ENCODE measurements at places on chromosomes 5 and 9.

GRCh38 chr5:35921930-35922329 is 16.5 kb downstream of the CAPSL start:
- DNase-seq, result no peak

DNA sequence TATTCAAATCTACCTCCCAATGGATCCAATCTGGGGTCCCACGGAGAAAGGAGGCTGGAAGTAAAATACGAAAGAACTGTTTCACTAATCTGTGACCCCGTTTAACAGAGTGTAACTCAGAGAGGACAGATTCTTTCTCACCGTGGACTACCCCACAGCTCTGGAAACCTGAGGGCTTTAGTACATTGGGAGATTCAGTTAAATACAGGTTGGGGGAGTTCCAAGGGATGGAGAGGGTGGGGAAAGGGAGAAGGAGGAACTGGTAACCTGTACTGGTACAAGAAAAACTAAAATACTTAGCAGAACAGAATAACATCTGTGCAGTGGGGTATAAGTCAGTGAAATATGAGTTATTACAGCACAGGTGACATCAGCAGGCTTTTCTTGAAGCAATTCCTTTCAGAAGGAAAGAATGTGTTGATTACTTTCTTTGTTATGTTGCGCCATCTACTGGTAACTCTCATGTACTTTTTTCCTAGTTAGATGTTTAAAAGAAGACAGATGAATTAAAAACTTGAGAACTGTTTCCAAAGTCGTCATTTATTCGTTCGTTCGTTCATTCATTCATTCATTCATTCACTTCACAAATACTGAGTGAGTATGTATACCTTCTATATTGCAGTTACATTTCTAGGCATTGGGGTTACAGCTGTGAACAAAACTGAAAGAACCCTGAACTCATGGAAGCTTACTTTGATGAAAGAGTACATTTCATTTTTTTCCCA is 30.0 kb upstream of the STOM start:
- DNase-seq, result peak; percentile 25

- no peak for DNase-seq
These were observed 31.6 kb downstream of the PTGS1 start for GRCh38 chr9:122402403-122402871.

DNA sequence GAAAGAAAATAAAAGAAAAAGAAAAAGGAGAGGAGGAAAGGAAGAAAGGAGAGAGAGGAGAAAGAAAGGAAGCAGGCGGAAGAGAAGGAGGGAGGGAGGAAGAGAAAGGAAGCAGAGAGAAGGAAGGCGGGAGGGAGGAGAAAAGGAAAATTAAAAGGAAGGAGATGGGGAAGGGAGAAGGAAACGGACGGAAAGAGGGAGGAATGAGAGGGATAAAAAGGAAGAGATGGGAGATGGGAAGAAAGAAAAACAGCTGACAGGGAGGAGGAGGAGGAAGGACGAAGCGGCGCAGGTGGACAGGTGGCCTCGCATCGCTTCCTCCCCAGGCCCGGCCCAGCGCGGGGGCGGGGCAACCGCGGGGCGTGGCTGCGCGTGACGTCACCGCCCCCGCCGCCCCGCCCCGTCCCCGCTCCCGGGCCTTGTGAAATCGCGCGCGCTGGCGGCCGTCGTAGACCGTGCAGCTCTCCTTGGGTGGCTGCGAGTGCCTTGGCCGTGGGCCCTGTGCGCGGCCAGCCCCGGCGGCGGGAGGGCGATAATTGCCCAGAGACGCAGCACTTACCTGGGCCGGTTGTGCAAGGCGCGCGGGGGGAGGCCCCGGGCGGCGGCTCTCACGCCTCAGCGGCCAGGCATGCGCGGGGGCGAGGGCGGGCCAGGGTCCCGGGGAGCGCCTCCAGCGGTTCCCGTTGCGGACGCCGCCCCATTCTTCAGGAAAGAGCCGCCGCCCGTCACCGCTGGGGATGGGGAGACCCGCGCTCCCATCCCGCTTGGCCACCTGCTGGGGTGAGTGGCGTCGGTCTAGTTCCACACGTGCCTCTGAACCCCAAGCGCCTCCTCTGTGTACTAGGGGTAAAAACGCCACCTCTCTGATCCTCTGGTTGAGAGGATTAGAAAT is 49.6 kb upstream of the FOXE1 start:
- DNase-seq, result peak; percentile 52

GRCh38 chr9:111944241-111944866 is 47.7 kb downstream of the UGCG start:
- DNase-seq, result no peak

DNA sequence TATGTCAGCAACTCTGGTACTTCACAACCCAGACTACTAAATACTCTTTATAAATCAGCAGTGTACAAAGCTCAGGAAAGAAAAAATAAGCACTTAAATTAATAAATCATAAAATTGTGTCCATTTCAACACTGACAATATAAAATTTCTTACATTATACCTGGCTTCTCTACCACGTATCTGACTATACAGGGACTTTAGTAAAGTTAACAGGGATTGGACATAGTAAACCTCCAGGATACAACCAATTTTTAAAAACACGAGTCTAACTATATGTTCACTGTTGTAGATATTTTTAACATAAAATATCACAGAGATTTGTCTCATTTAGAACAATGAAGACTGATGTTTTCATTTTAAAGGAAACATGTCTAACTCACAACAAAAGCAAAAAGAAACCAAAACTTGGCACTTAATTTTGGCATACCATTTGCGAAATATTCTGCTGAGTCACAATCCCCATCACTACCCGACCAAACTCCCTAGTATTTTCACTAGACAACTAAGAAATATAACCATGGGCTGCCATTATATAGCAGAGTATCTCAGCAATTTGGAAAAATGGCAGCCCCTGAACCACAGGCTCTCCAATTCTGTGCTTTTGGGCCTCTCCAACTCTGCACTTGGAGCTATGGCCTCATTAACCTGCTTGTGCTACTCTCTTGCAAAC is 14.4 kb downstream of the FAM169A start:
- no peak for DNase-seq

- no peak for DNase-seq
These were observed 16.1 kb downstream of the SLC45A2 start for GRCh38 chr5:33968211-33969005.

- no peak for DNase-seq
These were observed 835.6 kb upstream of the GRAMD2B start for GRCh38 chr5:125587631-125588030.

GRCh38 chr9:94632737-94633136 is 6.6 kb downstream of the FBP1 start:
- no peak for DNase-seq

DNA sequence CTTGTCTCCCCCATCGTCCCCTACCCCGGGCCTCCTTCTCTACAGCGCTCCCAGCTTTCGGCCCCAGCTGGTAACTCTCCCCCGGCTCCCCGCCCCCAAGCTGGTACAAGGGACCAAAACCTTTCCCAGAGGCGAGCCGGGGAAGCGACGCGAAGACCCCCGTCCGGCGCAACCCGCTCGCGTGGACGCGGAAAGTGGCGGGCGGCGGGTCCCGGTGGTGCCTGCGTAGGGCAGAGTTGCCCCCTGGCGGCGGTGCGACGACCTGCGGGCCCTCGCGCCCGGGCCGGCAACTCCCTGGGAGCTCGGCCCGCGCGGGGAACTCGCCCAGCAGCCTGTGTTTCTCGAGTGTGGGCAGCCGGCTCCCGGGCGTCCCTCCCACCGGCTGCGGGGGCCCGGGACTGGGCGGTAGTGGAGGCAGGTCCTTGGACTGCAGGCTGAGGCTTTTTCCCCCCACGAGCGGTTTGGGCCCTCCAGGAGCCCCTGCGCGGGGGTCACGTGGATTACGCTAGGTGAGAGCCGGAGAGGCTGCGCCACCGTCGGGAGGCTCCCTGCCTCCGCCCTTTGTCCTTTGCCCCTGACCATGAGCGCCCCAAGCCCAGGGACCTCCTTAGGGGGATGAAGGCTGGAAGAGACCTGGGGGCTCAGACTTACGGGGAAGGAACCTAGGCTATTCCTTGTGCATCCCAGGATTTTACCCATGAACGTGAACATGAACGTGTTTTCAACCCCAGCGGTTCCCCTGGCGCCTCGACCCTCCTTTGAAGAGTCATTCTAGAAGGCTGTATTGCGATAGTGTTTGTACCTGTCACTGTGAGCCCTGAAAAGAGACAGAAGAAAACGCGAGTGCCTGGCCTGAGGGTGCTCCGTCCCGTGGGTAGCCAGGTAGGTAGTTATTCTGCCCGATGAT is 2.9 kb upstream of the FOXD1 start:
- no peak for DNase-seq

DNA sequence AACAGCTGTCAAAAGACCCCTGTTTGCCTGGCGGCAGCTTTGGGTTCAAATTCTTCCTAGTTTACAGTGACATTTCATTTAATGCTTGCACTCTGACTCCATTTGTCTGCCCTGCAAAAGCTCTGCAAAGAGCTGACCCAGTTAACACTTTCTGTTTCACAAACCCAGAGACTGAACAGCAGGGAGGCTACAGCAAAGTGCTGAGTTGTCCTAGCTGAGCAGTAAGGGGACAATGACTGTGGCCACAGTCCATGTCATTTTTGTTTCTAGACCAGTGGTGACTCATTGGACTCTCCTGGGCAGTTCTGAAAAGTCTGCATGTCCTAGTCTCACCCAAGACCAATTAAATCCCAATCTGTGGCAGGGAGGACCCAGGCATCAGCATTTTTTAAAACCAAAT is 994.8 kb upstream of the WWC1 start:
- no peak for DNase-seq

GRCh38 chr5:98749046-98749445 is 24.4 kb upstream of the RGMB start:
- DNase-seq, result no peak

GRCh38 chr9:37650299-37650872 is 368 bp upstream of the FRMPD1 start:
- DNase-seq, result no peak

DNA sequence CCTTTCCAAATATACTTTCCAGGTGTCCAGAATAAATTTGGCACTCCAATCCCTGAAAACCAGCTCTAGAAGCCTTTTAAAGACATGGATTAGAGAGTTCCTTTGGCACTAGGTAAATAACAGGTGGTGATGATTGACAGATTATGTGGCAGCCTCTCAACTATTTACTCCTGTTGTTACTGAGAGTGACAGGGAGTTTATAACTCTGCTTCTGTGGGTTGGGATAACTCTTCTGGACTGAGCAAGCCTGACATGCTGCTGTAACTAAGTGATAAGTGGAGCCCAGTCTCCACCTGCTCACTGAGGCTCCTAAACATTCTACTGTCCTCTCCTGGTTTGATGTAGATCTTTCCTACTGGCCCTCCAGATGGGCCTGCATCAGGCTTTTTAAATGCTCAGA is 693.2 kb upstream of the FTMT start:
- DNase-seq, result no peak

DNA sequence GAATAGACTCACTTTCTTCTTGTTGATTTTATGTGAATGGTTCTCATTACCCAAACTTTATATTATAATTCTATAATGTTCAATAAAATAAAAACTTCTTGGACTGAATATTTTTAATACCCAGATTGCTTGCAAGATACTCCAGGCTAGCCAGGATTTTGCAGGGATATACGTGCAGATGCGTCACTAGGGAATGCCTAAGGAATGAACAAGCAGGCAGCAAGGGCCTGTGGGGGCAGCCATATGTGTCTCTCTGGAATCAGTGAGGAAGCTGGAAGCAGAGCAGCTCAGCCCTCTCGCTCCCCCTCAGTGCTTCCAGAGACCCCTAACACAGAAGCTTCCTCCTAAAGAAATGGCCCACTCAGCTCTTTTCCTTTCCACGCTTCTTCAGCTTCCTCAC is 457.4 kb downstream of the CCDC171 start:
- no peak for DNase-seq

DNA sequence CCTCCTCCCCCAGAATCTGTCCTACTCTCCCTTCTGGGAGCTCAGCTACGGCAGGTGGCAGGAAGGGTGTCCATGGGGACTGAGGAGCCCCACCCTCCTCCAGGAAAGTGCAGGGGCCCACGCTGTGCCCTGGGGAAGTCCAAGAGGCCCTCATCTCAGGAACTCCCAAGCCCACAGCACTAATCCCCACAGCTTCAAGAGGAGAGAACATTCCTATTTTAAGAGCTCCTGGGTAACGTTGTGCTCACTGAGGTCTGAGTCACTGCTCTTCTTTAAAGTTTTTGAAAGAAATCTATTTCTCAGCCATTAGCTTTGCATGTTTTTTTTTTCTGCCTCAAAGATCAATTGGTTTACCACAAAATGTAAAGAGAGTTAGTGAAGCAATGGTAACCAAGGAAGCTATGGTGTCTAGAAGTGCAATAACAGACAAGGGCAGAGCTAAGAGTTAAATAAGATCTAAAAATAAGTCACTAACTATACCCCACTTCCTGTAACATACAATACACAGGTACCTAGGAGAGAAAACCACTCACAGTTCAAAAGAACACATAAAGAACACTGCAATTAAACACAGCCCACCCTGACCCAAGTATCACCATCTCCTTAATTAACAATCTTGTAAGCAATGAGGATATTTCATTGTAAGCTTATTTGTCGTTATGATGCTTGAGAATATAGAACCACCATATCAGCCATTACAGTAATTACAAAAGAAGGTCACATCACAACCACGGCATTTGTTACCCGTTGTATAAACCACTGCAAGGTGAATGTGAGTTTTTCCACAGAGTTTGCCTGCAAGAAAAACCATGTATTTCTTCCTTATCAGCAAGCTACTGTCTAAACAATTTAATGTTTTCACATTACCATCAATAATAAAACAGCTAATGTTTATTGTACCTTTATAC is 382.3 kb upstream of the SLC30A5 start:
- DNase-seq, result no peak

DNA sequence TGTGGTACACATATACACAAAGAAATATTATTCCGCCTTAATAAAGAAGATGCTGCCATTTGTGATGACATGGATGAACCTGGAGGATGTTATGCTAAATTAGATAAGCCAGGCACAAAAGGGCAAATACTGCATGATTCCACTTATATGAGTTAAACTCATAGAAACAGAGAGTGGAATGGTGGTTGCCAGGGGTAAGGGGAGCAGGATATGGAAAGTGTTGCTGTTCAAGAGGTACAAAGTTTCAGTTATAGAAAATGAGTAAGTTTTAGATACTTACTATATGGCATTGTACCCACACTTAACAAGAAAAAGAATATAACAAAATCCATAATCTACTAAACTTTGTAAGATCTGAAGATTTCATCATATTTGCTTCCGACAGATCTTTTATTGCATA is 252.2 kb downstream of the SYK start:
- no peak for DNase-seq

DNA sequence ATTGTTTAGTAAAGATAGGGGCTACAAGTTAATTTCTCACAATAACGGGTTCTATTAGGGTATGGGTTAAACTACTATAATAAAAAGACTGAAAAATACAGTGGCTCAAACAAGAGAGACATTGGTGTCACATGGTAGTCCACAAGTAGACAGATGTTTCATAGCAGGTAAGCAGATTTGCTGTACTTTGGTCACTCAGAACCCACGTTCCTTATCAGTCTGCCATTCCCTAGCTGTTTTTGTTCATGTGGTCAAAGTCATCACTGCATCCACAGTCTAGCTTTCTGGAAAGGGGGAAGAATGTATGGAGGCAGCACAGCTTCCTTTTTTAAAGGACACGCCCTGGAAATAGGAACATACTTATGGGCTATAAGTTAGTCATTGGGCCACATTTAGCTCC is 73.0 kb downstream of the SLC12A2 start:
- DNase-seq, result no peak

All from activated CD4-positive, alpha-beta T cell treated with anti-CD3 and anti-CD28 coated beads, Interleukin-2, amount 50 U/mL, for 24 hours (primary cell).